ENCODE measurements at places on chromosomes 16 and 17. TPM values are rescaled to one million over a fixed set of nuclear protein-coding genes. Genes with fewer than 3 reads are reported as not detected.

The CRHR1 gene
- total RNA-seq: not detected

The NTN1 gene
- 9.2 TPM for total RNA-seq

The CTRB1 gene
- not detected for total RNA-seq

GRCh38 chr16:85104147-85104546 lies 8.1 kb downstream of the CIBAR2 start:
- DNase-seq: no peak

GRCh38 chr17:48488548-48489106 lies 42.2 kb downstream of the HOXB1 start:
- no peak for DNase-seq

DNA sequence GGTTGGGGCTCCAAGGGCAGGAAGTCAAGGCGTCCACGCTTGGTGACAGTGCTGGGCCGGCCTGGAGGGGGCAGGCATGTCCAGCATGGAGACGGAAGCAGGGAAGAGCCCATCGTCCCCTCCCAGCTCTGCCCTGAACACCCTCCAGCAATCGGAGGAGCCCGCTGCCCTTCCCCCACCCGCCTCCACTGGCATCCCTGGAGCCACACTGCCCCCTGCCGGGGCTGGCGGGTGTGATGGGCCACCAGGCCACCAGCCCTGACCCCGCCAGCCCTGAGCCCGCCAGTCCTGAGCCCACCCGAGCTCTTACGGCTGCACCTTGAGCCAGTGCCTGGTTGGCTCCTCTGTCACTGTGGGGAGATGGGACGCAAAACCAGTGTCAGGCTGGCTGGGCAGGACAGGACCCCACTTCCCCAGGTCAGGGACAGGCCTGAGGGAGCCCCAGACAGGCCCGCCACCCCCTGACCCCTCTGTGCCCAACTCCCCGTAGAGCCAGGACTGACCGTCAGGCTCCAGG lies 4.1 kb upstream of the CDH15 start:
- DNase-seq: peak; percentile 84

Measured in thyroid gland (tissue), 4 donors.